Neural progenitor cell (in vitro differentiated cells): ENCODE measurements at places on chromosomes 4 and X. TPM values are rescaled to one million over a fixed set of nuclear protein-coding genes. Genes with fewer than 3 reads are reported as not detected.

The NFXL1 gene
- total RNA-seq, result 18.1 and 33.2 TPM in 2 replicates

The LRIT3 gene
- total RNA-seq, result 0.09 and 0.15 TPM in 2 replicates

The SLC7A11 gene
- 7.0 and 9.6 TPM in 2 replicates for total RNA-seq

The INPP4B gene
- 0.90 and 1.3 TPM in 2 replicates for total RNA-seq

The CORIN gene
- 0.12 TPM in 1 of 2 replicates, not detected in the other for total RNA-seq
